ENCODE measurements at places on chromosomes 13 and 19. TPM values are rescaled to one million over a fixed set of nuclear protein-coding genes. Genes with fewer than 3 reads are reported as not detected.

GRCh38 chr13:53007872-53008271, 20.7 kb upstream of the OLFM4 start:
- no peak for DNase-seq

- DNase-seq = no peak
Measured at GRCh38 chr13:114118086-114118485, 14.3 kb downstream of the RASA3 start.

GRCh38 chr13:79907527-79907926, 426.6 kb downstream of the NDFIP2 start:
- no peak for DNase-seq

- DNase-seq = peak; percentile 99
Measured at GRCh38 chr19:8361921-8362793, 1.8 kb upstream of the ANGPTL4 start.

GRCh38 chr13:19959141-19959830, 759 bp downstream of the ZMYM2 start:
- DNase-seq = peak; percentile 34

The SH2D3A gene
- 59.0 TPM for total RNA-seq

DNA sequence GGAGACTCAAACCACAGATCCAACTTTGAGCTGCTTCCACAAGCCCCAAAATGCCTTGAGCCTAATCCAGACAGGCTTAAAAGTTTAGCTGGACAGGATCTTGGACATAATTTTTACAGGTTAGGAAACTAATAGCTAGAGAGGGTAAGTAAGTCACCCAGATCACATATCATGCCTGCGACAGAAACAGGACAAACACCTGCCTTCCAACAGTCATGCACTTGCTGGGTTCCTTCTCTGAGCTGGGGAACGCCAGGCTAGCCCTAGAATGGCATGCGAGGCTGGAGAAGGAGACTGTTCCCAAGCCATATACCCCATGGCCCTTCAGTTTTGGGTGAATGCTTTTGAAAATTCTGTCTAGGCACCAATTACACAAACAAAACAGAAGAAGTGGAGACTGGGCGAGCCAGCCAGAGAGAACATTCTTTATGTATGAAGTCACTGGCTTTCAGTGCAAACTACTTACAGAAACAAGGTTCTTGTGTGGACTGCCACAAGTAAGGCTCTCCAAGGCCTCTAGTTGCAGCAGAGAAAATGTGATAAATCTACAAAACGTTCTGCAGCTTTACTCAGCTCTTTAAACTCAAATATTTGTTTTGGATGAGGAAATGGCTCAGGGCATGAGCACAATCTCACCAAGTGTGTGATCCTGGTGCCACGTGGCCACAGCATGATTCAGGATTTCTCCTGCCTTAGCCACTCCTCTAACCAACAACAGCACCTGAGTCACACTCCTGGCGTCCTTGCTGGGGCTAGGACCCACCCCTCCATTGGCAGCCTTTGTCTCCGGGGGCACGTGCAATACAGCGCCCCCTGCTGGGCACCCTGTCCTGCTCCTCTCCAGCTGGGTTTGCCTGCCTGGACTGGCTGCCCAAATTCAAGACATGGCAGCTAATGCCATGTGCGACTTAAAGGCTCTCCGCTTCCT, 73.4 kb upstream of the UBL3 start:
- peak; percentile 97 for DNase-seq

GRCh38 chr19:10583036-10583776, 3.9 kb downstream of the AP1M2 start:
- DNase-seq = no peak

DNA sequence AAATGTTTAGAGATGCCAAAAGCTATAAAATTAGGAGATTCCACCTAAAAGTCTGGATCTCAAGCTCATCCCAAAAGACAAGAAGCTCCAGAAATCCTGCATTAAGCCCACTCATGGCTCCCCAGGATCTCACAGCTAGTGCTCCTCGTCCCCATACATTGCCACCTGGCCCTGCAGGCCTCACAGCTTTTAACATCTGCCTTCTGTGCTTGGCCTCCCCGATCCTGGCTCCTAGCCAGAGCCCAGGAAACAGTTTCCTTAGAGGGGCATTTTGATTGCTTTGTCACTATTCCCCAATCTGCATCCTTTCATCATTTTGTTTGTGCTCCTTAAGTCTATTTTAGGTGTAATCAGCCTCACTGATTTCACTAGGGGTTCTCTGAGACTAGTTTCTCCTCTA, 14.5 kb upstream of the DCT start:
- DNase-seq = no peak

GRCh38 chr13:78238911-78239310, 320.3 kb upstream of the EDNRB start:
- DNase-seq = peak; percentile 36

DNA sequence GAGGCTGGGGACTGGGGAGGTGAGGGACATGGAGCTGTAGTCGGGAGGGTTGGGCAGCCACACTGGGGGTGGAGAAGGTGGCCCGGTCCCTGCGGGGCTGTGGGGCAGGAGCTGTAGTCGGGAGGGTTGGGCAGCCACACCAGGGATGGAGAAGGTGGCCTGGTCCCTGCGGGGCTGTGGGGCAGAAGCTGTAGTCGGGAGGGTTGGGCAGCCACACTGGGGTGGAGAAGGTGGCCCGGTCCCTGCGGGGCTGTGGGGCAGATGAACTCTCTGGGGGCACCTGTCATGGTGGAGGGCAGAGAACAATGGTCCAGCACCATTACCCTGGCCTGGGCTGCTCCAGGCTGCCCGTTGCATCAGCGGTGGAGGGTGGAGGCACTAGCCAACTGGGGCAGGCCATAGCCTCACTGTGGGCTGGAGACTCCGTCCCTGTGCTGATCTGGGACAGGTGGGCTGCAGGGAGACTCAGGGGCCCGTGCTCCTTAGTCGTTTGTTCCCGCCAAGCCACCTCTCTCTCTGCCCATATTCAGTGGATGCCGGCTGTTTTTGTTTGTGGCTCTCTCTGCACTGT, 51.4 kb downstream of the ATP11A start:
- no peak for DNase-seq

DNA sequence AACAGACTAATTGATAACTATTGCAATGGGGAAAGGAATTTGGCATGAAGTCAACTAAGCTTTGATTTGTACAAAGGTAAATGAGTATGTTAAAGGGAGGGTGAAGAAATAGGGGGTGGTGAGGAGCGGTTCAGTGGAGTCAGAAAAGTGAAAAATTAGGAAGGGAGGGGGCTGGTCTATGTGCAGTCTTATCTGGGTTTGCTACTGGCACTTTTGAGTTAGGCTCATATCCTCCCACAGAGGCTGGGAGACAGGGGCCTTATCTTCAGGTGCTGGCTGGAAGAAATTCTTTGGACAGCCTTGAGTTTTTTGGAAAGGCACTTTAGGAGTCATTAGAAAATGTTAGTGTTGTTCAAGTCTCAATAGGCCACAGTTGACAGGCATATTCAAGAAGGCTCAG, 11.1 kb downstream of the ZNF302 start:
- DNase-seq = no peak

DNA sequence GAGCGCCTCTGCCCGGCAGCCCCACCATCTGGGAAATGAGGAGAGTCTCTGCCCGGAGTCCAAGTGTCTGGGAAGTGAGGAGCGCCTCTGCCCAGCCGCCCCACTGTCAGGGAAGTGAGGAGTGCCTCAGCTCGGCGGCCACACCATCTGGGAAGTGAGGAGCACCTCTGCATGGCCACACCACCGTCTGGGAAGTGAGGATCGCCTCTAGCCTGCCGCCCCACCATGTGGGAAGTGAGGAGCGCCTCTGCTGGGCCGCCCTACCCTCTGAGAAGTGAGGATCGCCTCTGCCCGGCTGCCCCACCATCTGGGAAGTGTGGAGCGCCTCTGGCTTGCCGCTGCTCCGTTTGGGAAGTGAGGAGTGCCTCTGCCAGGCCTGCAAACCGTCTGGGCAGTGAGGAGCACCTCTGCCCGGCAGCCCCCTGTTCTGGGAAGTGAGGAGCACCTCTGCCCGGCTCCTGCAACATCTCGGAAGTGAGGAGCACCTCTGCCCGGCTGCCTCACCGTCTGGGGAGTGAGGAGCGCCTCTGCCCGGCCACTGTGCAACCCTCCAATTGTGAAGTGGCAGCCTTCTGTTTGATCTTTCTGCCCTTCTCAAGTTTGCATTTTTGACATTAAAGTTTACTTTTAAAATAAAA, 60.8 kb upstream of the CEACAM21 start:
- DNase-seq = no peak

DNA sequence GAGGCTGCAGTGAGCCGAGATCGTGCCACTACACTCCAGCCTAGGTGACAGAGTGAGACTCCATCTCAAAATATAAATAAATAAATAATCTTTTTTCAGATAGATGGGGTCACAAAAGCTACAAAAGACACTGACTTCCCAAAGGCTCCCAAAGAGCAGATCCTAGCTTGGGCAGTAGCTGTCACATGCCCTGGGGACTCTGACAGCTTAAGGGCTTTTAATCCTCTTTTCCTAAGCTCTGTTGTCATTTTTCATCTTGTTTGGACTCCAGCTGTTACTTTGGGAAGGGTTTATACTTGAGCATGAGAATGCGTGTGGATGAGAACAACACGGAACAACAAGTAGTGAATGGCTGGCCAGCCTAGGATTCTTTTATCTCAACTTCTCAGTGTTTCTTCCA, 231.7 kb downstream of the MZT1 start:
- no peak for DNase-seq

DNA sequence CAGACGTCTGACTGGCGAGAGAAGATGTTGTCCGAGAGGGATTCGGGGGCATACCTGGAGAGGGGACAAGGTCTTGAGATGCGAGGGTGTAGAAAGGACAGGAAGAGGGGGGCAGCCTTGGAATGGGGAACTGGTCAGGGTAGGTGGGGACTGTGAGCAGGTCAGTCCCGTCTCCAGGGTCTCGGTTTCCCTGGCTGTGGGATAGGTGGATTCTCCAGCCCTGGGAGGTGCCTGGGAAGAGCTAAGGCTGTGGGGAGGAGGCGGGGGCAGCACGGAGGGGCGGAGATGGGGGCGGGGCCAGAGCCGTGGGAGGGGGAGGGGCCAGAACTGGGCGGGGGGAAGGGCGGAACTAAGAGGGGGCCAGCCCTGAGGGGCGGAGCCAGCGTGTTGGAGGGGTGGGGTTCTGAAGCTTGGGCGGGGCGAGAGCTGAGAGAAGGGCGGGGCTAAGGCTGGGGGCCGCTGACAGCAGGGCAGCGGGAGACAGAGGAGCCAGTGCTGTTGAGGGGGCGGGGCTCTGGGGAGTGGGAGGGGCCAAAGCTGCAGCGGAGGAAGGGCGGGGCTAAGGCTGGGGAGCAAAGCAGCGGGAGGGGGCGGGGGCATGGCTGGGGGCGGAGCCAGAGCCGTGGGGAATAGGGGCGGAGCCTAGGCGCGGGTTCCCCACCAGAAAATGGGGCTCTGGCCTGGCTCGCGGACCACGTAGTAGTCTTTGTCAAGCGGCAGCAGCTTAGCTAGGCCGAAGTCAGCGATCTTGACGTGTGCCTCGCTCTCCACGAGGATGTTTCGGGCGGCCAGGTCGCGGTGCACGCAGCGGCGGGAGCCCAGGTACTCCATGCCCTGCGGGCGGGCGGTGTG, 9.5 kb upstream of the INSL3 start:
- DNase-seq = no peak

DNA sequence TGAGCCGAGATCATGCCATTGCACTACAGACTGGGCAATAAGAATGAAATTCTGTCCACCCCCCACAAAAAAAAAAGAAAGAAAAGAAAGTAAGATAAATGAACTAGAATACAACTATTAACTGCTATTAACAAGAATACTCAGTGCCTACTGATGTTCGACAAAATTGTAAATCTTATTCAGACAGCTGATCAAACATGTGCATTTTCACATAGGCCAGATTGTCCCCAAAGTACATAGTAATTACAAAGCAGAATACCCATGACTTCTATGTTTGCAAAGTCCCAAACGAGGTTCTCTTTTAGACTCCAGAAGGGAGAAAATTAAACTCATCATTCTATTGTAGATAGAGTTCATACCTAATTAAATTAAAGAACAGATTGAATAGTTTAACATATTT, 113.4 kb downstream of the UFM1 start:
- no peak for DNase-seq

DNA sequence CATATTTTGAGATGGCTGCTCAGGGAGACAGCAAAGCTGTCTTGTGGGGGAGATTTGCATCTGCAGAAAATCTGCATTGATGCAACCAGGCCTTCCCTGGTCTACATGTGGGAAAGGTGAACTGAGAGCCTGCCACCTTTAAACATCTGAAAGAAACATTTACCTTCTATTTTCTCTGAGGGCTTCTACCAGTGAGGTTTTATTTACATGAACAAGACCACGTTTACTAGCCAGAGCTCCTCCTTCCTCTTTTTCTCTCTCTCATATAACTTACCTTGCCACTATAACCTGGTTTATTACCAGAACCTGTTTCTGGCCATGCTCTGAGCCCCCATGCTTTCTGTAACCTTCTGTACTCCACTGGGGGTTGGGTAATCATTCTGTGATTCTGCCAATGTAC, 14.4 kb upstream of the RUBCNL start:
- DNase-seq = no peak

The FFAR1 gene
- total RNA-seq = not detected

GRCh38 chr19:36436531-36436930, 18.1 kb upstream of the ZFP82 start:
- peak; percentile 34 for DNase-seq

DNA sequence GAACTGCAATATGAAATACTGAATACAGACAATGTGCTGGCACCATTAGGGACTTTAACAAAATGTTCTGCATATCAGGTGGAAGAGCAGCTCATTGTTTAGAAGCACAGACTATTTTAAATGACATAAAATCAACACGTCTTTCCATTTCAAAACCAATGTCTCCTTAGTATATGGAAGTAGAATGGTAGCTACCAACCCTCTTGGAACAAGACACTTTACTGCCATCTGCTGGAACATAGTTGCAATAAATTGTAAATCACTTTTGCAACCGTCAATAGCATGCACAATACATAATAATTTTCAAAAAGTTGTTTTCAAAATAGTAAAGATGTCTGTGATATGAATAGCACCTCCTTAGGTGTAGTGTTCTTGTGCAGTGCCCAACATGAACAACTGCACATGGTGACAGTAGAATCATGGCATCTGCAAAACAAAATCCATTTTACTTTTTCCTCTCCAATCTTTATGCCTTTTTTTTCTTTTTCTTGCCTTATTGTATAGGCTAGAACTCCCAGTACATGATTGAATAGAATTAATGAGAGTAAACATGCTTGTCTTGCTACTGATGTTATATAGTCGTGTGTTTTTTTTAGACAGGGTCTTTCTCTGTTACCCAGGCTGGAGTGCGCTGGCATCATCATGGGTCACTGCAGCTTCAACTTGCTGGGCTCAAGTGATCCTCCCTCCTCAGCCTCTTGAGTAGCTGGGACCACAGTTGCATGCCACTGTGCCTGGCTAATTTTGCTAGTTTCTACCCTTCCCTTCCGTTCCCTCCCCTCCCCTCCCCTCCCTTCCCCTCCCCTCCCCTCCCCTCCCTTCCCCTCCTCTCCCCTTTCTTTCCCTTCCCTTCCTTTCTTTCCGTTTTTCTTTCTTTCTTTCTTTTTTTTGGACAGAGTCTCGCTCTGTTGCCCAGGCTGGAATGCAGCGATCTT, 7.8 kb upstream of the LYPD5 start:
- DNase-seq = peak; percentile 60

The C19orf33 gene
- 39.7 TPM for total RNA-seq
